ENCODE measurements at places on chromosomes 11 and 22.

DNA sequence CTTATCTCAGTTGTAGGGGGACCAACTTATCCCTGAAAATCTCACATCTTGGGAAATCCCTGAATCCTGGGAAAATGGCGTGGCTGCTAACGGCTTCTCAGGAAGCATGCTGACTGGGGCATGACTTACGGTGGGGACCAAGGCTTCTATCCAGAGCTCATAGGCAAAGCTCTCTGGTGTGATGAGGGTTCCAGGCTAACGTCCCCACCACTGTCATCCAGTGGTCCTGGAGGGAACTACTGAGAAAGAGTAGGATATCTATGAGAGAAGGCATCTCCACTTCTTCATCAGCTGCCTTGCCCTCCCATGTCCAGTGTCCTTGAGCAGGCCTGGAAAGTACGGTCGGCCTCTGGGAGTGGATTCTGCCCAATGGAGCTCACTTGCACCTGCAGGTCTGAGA lies 210.4 kb upstream of the B3GAT1 start:
- no peak for DNase-seq

GRCh38 chr22:41970601-41971000 lies 1.4 kb downstream of the SEPTIN3 start:
- DNase-seq = no peak

- no peak for DNase-seq
Observed at GRCh38 chr11:65854161-65854592, 3.8 kb downstream of the CFL1 start.

- DNase-seq = no peak
Observed at GRCh38 chr11:77082838-77083565, 16.2 kb downstream of the CAPN5 start.

DNA sequence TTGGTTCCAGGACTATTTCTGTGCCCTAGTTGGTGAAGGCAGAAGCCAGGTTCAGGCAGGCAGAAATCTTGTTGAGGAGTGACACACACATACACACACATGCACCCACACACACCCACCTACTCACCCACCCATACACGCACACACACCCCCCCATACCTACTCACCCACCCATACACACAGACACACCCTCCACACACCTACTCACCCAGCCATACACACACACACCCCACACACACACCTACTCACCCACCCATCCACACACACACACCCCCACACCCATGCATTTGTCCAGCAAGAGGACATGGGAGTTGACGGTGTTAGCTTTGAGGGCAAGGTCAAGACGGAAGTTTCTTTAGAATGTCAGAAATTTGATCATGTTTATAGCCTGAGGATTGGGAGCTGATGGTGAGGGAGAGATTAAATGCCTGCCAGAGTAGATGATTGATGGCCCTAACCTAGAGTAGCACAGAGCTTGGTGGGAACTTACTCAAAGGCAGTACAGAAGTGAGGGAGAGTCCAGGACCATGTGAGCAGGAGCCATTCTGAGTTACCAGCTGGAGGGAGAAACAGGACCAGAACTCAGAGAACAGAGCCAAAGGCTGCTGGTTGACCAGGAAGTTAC lies 68.9 kb downstream of the CYB5R2 start:
- DNase-seq = no peak

- no peak for DNase-seq
Observed at GRCh38 chr11:12503039-12503484, 125.7 kb downstream of the PARVA start.

- peak; percentile 42 for DNase-seq
Observed at GRCh38 chr22:46803031-46803880, 40.8 kb downstream of the TBC1D22A start.

DNA sequence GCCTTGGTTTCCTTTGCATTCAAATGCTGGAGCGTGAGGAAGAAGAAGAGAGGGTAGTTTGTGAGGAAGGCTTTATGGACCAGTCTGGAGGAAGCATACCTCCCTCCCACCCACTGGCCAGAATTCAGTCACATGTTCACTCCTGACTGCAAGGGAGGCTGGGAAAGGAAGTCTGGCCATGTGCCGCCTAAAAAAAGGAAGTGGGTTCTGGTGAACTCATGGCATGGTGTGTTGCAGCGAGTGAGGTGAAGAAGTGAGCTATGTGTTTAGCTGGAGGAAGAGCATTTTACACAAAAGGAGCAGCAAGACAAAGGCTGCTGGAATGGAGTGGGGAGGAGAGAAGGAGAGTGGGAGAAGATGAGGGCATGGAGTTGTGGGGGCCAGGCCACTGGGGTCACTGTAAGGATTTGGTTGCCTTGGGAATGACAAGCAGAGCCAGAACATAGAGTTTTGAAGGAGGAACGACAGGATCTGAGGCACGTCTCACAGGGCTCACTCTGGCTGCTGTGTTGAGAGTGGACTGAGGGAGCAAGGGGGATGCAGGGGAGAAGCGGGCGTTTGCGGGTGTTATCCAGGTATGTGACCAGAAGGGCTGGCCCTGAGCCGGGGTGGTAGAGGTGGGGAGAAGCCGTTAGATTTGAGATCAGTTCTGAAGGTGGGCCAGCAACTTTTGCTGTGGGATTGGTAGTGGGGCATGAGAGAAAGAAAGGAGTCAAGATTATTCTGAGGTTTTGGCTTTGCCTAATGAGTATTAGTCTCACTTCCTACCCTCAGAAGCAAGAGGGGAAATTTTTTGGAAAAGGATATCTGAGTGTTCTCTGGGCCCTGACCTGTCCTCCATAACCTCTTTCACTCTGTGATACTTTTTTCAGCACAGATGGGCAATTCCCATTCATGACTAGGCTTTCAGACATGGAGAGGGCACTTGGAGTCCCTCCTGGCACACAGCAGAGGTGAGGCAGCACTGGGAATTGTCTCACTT lies 26.4 kb downstream of the BMAL1 start:
- no peak for DNase-seq

- DNase-seq = peak; percentile 51
Observed at GRCh38 chr11:1515082-1516060, 28.8 kb upstream of the MOB2 start.

DNA sequence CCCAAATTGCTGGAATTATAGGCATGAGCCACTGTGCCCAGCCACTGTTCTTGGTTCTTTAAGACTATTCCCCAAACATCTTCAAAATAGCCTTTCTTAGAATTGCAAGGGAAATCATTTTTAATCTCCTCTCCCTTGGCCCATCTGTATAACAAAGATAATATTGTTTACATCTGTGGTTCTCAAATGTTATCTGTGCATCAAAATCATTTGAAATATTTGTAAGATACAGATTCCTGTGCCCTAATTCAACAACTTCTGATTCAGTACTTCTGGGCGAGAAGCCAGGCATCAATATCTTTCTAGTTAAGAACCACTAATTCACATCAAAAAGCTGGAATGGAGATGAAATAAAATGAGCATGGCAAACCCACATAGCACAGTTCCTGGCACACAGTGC lies 83.0 kb downstream of the TMPRSS5 start:
- DNase-seq = no peak

DNA sequence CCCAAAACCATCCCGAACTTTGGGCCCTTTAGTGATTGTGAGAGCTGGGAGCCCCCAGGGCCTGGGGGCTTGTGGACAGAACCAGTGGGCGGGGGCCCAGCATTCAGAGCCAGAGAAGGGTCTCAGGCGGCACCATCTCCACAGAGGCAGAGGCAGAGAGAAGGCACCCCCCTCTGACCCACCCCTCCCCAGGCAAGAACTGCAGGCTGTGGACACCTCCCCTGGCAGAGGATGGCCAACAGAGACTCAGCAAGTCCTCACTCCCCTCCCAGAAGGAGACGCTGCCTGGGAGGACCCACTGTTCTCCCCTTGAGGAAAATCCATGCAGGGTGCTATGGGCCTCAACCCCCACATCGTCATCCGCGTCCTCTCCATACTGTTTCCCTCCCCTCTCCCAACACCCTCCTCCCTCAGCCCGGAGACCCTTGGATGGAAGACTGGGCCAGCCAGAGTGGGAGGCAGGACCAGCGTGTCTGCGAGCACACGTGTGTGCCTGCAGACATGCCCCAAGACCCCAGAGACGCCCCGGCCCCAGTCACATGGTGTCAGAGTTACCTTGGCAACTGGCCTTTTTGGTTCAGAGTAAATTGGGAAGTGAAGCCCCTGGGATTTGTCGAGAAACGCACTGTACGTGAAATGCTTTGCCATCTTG lies 42.6 kb downstream of the KCNC1 start:
- DNase-seq = no peak

DNA sequence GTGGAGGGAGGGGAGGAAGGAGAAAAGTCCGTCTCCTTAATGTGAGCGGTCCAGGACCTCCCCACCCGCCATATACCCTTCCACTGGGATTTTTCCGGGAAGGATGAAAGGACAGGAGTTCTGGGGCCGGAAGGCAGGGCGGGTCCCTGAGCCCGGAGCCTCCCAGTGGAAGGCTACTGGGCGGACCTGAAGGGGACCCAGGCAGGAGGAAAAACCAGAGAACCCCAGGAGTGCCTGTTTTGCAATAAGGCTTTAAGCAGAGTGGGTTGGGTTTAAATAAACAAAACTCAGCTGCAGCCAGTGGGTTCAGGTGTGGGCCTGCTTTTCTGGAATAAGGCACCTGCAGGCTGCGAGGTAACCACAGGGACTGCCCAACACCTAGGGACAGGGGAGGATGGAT lies 1.7 kb upstream of the CELSR1 start:
- DNase-seq = peak; percentile 20

GRCh38 chr11:111512296-111513239 lies at the start of gene BTG4:
BTG4 (minus strand) TSS chr11:111512386; CDS start chr11:111498776, 13,610 bp downstream.
- no peak for DNase-seq

GRCh38 chr11:2777386-2777785 lies 77.6 kb upstream of the KCNQ1OT1 start:
- no peak for DNase-seq

DNA sequence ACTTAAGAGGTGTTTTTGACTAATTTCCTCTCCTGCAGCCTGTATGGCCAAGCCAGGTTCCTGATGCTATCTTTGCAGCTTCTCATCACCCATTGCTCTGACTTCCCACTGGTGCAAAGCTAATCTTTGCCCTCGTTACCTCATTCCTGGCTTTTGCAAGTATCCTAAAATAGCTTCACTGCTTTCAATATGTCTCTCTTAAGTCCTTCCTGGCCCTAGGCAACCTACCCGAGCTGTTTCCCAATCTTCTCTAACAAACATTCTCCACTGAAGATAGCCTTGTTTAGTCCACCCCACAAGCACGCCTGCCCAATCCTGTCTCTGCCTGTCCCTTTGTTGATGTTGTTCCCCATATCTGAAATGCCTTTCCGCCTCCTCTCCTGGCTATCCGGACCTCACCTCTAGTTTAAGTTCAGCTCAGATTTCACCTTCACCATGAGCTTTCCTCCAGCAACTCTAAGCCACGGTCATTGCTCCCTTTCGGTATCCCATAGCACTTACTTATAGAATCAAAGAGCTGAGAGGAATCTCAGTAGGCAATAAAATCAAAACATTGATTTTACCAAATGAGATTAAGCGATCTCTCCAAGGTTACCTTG lies 30.1 kb upstream of the CECR2 start:
- no peak for DNase-seq

GRCh38 chr11:58888579-58888978 lies 44.1 kb upstream of the GLYATL2 start:
- no peak for DNase-seq

DNA sequence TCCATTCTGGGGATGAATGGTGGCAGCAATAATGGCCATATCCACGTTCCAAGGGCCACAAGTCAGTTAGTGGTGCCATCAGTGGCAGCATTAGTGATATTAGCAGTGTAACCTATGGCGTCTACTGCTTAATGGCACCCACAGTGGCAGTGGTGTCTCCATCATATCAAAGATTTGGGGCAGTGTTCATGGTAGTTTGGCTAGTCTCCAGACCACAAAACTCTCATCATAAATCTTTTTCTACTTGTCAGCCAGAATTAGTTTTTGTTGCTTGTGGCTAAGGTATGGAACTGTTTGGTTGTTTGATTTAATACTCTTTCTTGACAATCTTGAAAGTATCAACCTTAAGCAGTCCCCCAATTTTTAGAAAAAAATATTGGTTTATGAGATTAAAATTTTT lies 45.1 kb upstream of the DEUP1 start:
- DNase-seq = no peak

DNA sequence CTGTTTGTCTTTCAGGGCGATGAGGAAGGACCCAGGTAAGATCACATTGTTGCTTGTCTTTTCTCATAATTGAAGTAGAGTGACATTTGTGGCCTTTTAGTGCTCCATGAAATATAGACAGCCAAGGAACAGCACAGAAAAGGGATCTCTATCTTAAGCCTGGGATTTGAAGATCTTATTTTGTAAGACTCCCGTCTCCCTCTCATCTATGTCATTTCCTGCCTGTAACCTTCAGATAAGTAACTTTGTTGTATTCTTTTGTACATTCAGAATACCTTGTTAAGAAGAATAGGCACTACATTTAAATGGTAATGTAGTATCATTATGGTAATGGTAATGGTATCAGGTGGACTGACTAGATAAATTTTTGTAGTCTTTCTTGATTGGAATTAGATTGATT lies 72.8 kb downstream of the TRIM44 start:
- no peak for DNase-seq

GRCh38 chr22:33404723-33405122 lies 346.5 kb upstream of the SYN3 start:
- DNase-seq = no peak

DNA sequence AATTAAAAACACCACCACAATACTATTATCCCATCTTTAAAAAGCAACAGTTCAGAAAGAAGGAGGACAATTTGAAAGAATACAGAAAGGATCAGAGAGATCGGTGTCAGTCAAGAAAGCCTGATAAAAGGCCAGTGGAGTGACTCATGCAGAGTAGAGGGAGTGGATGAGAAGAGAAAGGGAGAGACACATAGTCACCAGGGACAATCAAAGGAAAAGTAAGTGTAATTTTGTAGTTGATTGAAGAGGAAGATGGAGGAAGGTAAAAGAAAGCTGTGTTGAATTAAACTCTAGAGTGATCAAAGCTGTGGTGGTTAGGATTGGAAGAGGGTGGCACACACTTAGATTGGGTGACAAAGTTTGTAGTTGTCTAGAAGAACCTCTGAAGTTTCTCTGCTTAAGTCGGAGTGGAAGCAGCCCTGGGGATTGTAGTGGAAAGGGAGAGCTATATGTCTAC lies 14.1 kb downstream of the SPECC1L start:
- no peak for DNase-seq

GRCh38 chr11:108805030-108805429 lies 140.2 kb downstream of the DDX10 start:
- DNase-seq = no peak

All from NCI-H146 (cell line).